Stimulated activated CD8-positive, alpha-beta memory T cell treated with anti-CD3 and anti-CD28 coated beads, Interleukin-4, amount 100 ng/mL, for 1 hour (primary cell): ENCODE measurements at places on chromosomes 13 and 19.

DNA sequence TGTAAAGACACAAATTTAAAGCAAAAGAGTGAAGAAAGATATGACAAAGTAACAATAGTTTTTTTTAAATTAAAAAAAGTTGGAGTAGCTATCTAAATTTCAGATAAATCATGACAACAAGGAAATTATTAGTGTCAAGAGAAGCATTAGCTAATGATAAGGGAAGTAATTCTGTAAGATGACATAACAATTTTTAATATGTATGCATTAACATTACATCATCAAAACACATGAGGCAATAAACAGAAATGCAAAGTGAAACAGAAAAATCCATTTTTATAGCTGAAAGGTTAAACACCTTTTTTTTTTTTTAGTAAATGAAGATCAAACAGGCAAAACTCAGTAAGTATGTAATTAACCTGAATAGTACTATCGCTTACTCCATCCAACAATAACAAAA, 804.9 kb upstream of the PRR20A start:
- DNase-seq, result no peak

DNA sequence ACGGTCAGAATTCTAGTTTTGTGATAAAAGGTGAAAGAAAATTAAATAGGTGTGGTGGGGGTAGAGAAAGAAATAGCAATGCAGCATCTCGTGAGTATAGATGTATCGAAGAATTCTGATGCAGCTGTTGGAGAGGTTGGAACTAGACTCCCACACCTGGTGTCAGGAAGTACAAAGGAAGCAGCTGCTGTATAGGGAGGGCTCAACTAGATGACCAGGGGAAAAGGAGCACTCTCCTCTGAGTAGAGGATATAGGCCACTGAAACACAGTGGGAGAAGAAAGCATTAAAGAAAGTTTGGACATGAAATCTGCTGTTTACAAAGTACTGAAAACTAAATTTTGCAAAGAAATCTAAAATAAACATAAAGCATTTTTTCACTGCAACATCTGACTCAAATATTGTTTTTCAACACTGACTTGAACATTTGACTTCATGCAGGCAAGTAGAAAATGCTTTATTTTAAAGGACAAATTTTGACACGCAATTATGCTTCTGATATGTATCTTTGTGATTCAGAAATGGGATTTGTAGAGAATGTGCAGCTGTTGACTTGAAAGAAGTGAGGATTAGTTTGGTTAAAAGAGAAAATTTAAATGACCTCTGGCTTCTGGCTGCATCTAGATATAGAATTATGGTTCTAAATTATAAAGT, 82.2 kb downstream of the MIPEP start:
- no peak for DNase-seq

- no peak for DNase-seq
Measured at GRCh38 chr13:46278474-46278873, 66.7 kb downstream of the LRRC63 start.

GRCh38 chr13:113183450-113184129, 24.9 kb downstream of the PCID2 start:
- no peak for DNase-seq

GRCh38 chr13:40319699-40320579, 346.5 kb downstream of the FOXO1 start:
- no peak for DNase-seq

DNA sequence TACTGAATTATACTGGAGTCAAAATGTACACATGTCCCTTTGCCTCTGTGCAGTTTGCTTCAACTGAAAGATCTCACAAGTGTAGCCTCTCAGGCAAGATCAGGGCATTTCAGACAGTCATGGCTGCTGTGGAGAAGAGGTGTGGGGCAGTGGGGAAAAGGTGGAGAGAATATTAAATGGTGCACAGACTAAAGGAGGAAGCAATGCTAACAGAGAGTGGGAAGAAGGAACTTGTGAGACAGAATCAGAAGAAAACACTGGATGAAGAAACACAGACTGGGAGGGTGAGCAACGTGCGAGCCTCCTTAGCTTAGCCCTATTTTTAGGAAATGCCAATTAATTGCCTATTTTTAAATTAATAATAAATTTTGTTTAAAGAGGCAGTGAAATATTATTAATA, 49.6 kb upstream of the RAP2A start:
- no peak for DNase-seq

DNA sequence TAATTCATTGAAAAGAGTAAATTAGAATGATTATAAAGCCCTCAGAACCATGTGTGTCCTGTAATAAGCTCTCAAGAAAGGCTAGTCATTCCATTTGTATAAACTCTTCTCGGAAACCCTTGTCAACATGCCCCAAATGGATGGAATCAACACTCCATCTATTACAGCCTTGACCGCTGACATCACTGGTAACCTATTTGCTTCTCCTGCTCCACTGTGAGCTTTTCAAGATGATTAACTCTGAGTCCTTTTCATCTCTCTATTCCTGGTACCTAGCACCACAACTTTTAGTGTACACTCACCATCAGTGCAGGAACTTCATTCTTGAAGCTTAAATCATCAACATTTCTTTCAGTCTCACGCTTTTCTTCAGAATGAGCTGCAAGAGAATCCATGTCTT, 612.0 kb downstream of the DCT start:
- no peak for DNase-seq

DNA sequence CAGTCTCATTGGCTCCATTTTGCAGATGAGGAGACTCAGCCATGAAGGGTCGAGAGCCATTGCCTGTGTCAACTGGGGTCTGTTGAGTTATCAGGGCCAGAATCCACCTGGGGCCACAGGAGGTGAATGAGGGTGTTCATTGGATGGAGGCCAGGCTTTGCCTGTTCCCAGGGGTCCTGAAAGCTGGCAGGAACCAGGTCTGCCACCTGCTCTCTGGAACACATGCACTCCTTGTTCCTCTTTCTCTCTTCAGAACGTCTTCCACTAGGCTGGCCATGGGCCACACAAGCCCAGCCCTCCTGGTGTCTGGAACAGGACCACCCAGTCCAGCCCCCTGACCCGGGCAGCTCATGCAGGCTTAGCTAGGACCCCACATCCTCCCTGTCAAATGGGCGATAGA, 21.1 kb downstream of the PPP1R37 start:
- no peak for DNase-seq

DNA sequence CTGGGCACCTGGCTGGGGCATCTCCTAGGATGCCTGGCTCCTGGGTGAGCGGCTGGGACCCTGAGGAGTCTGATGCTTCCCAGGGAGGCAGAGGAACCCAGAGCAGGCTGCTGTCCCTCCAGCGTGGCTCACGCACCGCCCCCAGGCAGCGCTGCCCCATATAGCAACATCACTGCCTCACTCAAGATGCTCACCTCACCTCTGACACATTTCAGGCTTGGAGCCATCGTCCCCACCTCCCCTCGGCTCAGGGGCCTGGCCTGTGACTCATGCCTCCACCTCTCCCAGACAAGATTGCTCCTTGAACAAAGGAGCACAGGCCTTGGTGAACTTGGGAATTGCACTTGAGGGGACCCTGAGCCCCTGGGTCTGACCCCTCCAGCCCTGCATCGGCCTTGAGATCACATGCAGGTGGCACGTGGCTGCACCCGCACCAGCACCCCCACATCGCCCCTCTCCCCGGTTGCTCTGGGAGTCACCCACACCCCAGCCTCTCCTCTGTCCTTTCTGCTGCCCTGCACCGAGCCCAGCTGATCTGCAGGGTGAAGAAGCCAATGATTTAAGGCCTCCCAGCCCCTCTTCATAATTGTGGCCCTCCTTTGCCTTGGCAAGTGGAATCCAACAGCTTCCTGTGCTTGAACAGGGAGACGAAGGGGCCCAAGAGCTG, 11.2 kb downstream of the CEBPA start:
- no peak for DNase-seq

GRCh38 chr13:99432609-99433542, 68.4 kb upstream of the TM9SF2 start:
- peak; percentile 69 for DNase-seq

DNA sequence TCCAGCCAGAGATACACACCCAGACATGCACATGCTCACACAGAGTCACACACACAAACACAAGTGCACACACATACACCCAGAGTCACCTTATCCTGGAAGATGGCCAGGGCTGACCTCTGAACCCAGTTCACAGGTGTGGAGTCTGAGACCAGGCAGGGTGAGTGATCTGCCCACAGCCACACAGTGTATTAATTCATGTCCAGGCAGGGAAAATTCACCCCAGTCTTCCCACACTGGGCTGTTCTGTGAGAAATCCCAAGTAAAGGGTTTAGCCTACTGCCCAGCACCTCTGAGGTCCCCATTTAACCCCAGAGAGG, 2.0 kb downstream of the POU2F2 start:
- DNase-seq, result no peak

DNA sequence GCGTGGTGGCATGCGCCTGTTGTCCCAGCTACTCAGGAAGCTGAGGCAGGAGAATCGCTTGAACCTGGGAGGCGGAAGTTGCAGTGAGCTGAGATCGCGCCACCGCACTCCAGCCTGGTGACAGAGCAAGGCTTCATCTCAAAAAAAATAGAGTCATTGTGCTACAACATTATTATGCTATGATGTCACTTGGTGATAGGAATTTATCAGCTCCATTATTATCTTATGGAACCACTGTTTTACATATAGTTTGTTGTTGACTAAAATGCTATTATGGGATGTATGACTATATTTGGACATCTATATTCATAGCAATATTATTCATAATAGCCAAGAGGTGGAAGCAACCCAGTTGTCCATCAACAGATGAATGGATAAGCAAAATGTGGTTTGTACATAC, 26.4 kb upstream of the SLC7A1 start:
- no peak for DNase-seq

GRCh38 chr13:82294226-82294625, 1588.0 kb downstream of the SLITRK1 start:
- DNase-seq, result no peak

DNA sequence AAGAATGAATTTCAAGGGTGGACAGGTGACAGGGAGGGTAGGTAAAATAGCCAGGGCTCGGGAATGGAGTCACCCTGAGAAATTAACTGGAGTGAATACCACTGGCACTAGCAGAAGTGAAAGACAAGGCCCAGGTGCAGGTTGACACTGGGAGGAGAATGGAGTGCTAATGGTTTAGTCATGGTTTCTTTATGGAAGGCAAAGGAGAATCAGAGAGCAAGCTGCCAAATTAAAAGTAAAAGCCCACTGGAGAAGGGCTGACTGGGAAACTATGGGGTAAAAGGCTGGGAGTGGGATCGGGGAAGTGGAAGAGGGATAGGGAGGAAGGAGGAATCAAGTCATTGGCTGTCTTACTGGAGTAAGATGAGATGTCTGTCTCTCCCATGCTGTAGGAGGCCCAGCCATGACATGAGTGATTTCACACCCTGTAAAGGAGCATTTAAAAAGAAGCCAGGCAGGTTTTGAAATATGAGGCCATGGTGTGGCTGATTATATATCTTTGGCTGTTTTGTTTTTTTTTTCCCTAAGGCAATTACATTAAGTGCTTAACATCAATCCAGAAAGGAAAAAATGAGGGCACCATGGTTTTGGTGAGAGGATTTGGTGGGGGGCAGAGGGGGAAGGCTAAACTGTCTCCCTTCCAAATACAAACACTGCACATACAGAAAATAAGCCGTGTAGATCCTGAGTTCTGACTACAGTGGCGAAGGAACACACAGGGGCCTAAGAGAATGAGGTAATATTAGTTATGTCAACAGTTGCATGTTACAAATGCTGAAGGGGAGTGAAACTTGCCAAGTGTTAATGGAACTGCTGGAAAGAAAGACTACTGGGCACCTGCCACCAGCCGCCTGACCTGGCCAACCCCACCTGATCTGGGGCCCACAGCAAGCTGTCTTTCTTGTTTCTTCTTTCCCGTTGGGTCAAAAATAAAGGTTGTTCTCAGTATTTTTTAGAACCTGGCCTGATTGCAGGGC, 183.5 kb upstream of the TSC22D1 start:
- no peak for DNase-seq

DNA sequence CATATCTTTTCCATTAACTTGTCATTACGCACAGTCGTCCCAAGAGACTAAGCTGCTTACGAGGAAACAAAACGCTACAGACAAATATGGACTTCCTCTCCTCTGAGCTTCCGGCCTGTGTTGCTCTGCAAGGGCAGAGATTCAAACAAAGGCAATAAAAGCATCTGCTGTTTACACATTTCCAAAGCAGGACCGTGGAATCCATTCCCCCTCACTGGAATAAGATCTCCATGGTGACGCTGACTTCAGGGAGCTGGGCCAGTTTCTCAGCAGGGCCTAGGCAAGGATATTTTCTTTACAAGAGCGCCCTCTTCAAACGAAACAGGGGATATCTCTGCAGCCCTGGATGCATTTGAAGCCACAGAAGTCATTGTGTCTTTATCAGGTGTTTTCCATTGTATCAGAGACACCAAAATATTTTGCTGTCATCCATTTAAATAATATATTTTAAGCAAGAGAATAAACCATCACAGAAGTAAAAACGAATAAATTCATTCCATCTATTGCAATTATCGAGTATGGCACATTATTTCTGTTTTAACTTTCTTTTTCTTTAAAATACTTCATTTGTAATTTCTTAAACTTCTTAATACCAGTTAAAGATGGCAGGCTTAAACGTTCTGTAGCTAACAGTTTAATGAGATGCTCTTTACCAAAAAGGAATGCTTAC, 177.5 kb downstream of the DCLK1 start:
- DNase-seq, result no peak

DNA sequence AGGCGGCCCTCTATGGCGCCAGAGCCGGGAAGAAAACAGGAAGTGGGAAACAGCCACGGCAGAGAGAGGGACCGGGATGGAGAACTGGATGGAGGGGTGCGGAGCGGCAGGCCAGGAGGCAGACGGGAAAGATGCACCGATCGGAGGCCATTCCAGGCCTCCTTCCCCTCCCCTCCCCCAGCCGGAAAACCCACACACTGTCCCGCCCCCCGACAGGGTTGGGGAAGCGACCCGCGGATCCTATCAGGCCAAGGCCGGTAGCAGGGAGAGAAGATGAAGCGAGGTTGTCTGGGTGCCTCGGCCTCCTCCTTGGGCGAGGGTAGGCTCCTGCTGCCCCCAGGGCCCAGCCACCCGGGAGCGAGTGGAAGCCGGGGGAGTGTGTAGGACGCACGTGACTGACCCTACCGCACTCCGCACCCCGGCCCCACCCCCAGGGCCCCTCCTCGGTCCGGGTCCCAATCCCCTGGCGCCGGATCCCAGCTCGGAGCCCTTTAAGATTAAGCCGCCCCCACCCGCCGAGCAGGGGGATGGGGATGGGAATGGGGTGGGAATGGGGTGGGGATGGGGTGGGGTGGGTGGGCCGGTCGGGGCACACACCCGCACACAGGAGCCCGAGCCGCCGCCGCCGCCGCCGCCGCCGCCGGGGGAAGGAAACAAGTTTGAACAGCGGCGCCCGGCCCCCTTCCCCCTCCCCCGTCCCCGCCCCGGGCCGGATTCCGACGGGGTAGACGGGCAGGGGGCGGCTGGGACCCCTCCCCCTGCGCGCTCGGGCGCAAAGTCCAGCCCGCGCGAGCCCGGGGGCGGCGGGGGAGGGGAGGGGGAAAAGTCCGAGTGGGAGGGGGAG, 1.5 kb downstream of the ERF start:
- peak; percentile 24 for DNase-seq

GRCh38 chr13:79541426-79542049, 60.6 kb downstream of the NDFIP2 start:
- no peak for DNase-seq
